ENCODE measurements at places on chromosomes 2 and 18. TPM values are rescaled to one million over a fixed set of nuclear protein-coding genes. Genes with fewer than 3 reads are reported as not detected.

LIMS3 gene
- not detected for total RNA-seq

LCT gene
- 0.10 TPM for total RNA-seq

DNA sequence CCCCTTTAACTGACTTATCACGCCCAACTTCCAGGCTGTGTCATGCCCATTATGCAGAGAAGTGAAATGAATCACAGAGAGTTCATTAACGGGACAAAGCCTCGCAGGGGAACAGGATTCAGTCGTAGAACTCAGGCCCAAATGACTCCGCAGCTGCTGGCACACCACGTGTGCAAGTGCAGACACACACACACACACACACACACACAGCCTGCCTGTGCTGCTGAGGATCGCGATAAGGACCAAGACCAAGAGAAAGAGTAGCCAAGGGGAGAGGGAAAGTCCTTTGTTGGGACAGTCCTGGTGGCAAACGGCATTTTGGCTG lies 90.0 kb upstream of the TAF1B start:
- DNase-seq, result peak; percentile 22

TLX2 gene
- 0.16 TPM for total RNA-seq

RAMP1 gene
- not detected for total RNA-seq

DNA sequence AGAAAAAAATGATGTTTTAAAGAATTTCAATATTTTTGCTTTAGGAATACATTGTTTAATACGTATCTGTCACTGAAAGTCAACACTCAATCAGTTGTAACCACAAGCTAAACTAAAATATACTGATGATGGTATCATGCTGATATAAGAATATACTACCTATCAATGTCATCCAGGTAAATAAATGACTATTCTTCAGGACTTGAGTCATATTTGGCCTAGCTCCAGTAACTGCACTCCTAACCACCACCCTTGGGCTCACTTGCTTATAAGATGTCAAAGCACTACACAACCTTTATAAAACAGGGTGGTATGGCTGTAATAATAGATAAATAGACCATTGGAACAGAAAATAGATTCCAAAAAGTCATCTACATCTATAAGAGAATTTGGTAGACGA lies 48.8 kb downstream of the RND3 start:
- no peak for DNase-seq

RAB6D gene
- not detected for total RNA-seq

COL3A1 gene
- not detected for total RNA-seq

GRCh38 chr2:217685255-217685605 lies 317.6 kb downstream of the TNS1 start:
- DNase-seq, result no peak

PLEKHM3 gene
- total RNA-seq, result 14.4 TPM

DNA sequence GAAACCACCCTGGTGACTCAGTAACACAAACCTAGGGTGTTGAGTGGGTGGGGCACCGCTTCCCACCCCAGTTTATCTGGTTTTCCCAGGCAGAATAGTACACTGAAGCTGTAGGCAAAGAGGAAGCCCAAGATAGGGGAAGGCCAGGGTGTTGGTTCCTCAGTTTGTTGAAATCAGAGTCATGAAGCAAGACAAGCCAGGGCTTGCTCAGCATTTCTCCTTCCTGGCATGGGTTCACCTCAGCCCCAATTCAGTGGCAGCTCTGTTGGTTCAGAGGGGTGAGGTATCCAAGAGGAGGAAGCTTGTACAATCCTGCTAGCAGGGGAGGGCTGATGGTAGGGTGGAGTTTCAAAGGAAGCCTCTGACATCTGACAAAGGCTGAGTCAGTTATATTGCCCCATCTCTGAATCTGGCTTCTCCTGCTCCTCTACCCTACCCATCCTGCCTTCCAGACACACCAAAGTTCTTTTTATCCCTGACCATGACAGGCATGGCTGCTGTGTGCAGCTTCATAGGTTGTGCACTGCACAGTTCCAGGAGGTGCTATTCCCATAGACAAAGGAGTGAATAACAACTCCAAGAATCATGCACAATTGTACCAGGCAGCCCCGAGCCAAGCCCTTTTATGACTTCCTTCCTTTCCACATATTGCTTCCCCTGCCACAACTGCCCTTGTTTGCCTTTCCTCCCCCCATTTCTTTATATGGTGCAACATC lies 24.9 kb upstream of the RAB10 start:
- DNase-seq, result no peak

GRCh38 chr18:65817178-65817577 lies 66.4 kb downstream of the CDH7 start:
- no peak for DNase-seq

All from T-helper 17 cell (primary cell).